Omental fat pad (tissue), 4 donors: ENCODE measurements at places on chromosomes 13 and 19. TPM values are rescaled to one million over a fixed set of nuclear protein-coding genes. Genes with fewer than 3 reads are reported as not detected.

- DNase-seq: no peak
Observed at GRCh38 chr13:60170414-60170813, 6.7 kb upstream of the DIAPH3 start.

- DNase-seq: peak; percentile 52
Observed at GRCh38 chr19:33416307-33417215, 43.1 kb downstream of the CEBPG start.

DNA sequence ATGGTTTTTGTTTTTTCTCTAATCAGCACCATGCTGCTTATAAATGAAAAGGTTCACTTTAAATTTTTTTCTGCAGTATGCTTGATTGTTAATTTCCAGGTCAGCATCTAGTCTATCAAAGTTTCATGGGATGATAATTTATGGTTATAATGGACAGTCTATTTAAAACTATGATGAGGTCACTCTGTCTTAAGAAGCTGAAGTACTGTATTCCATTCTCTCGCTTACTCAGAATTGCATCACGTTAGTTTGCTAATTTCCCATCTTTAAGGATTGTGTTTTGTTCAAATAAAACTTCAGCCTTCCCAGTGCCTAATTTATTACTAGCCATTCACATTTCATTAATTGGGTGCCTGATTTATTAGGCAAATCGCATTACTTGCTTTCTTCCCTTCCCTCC lies 94.3 kb downstream of the GPC6 start:
- DNase-seq: no peak

The PSG4 gene
- total RNA-seq: not detected

The TMEM190 gene
- not detected for total RNA-seq

DNA sequence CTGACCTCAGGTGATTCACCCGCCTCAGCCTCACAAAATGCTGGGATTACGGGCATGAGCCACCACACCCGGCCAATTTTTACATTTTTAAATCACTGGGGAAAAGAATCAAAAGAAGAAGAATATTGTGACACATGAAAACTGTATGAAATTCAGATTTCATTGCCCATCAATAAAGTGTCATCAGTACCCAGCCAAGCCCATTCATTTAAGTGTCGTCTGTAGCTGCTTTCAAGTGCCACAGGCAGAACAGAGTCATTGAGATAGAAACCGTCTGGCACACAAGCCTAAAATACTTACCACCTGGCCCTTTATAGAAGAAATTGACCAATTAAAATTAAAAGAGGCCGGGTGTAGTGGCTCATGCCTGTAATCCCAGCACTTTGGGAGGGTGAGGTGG lies 15.3 kb downstream of the COLGALT1 start:
- no peak for DNase-seq

DNA sequence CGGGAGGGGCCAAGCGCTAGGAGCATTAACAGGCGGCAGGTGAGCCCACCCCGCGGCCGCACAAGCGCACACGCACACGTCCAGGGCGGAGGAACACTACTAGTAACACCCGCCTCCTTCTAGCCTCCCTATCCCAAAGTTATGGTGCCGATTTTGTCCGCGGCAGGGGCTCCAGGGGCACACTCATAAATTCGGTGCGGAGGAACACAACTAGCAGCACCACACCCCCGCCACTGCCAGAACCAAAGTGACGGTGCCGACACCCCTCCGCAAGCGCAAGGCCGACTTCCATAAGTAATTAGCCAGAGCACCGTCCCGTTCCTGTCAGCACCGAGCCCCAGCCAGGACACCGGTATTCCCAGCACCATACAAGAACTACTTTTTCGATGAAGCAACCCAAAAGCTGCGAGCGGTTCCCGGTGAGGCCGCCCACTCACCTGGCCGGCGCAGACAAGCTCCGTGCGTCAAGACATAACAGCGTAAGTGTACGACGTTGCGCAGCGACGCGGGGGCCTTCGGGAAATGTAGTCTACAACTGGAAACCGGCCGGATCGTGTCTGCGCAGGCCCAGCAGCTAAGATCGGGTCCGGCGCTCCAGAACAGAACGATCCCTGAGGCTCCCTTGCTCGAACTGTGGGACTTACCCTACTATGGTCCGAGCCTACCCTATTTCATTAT lies at the start of the genes ZNF540 and ZNF571:
ZNF540 (plus strand) TSS at position 573 of the 678 bp plus-strand sequence. CDS start 3,572 bp downstream, outside the sequence.
ZNF571 (minus strand) TSS at position 489 of the 678 bp plus-strand sequence. CDS start 8,116 bp downstream, outside the sequence.
- DNase-seq: peak; percentile 79

The HPN gene
- total RNA-seq: 1.3 TPM

GRCh38 chr19:1287354-1288225 lies 1.9 kb downstream of the EFNA2 start:
- no peak for DNase-seq

The ZC3H4 gene
- 15.7 TPM for total RNA-seq

DNA sequence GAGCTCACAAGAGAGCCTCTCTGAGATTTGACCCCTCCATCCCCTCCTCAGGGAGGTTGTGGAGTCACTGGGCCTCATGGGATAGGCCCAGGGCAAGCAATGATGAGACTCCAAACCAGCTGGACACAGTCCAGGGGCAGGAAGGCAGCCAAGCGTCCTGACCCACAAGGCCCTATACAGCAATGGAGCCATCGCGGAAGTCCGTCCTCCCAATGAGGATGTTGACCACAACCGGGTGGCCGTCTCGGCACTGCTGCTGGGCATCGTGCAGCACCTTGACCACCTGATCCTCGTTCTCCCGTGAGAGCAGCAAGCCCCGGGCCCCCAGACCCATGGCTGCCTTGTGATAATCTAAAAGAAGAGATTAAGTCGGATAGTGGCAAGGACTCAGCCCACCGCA lies 7.9 kb downstream of the SYDE1 start:
- DNase-seq: peak; percentile 44

- no peak for DNase-seq
Observed at GRCh38 chr13:44693156-44693764, 117.1 kb upstream of the TSC22D1 start.

The ZBTB32 gene
- total RNA-seq: 0.47 TPM

- DNase-seq: no peak
Observed at GRCh38 chr13:41603917-41604316, 146.6 kb downstream of the RGCC start.

DNA sequence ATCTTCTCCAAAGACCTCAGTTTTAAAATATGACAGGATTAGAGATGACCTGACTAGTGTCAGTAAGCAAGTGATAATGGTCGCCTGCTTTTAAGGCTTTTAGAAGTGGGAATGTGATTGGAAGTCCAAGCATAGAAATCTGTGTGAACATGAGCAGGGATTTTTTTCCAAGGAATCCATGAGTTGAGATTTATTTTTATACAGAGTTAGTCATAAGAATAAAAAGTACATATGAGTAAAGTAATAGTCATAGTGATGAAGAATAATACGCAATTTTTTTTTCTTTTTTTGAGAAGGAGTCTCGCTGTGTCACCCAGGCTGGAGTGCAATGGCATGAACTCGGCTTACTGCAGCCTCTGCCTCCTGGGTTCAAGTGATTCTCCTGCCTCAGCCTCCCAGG lies 1.6 kb downstream of the ZNF546 start:
- no peak for DNase-seq

DNA sequence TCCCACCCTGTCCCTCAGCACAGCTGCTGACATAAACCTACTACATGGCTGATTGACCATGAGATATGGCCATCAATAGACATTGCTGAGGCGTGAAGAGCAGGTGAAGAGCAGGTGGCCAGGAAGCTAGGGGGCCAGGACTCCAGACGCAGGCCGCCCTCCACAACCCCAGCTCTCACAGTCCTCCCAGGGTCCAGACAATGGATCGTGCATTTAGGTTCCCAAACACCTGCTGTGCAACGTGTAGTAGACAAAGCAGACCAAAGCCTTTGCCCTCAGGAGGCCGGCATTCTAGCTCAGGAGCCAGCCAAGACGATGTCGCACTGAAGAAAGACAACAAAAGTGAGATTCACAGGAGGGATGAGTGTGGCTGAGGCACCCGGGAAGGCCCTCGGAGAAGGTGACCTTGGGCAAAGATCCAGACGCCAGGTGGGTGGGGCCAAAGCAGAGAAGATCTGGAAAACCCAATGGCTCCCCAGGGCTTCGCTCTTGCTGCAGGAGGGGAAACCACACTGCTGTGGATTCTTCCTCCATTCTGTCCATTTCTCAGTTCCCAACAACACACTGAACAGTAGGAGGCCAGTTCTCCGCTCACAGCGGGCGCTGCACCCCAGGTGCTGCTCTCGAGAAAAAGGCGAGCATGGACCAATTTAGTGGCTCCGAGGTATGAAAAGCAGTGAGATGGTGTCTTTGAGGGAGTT lies 1.4 kb downstream of the FFAR1 start:
- DNase-seq: peak; percentile 5

GRCh38 chr13:26247608-26248007 lies 6.3 kb upstream of the CDK8 start:
- DNase-seq: no peak

- no peak for DNase-seq
Observed at GRCh38 chr13:32026623-32027022, 5.0 kb upstream of the FRY start.

The ZNF610 gene
- total RNA-seq: 0.48 TPM

- DNase-seq: peak; percentile 47
Observed at GRCh38 chr19:38004521-38005223, 97.7 kb downstream of the SIPA1L3 start.

GRCh38 chr13:66665991-66666390 lies 564.1 kb downstream of the PCDH9 start:
- no peak for DNase-seq

The CCDC70 gene
- total RNA-seq: not detected
